Islet precursor cell (in vitro differentiated cells): ENCODE measurements at places on chromosomes 12 and 14.

DNA sequence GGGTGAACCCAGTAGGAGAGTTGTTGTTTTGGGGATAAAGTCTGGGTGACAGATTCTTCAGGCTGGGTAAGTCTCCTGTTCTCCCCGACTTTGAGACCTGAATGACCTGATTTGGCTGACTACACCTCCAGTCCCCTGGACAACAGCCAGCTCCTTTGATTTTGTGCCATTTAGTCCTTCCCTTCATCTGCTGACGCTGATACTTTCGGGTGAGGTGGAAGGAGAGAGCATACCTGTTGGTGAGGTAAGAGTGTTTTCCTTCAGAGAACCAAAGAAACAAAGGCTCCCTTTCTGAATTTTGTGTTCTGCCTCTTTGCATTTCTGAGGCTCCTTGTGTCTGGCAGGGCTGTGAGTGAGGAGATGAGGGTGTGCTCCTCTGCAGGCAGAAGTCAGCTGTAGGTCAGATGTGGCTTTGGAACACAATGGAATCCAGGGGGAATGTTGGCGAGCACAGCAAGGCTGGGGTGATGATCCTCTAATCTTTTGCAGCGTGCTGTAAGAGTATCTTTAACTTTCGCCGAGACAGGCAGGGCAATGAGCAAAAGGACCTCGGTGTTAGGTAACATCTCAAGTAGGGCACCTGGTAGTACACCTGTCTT, 12.1 kb downstream of the ETV6 start:
- DNase-seq: peak; percentile 71

DNA sequence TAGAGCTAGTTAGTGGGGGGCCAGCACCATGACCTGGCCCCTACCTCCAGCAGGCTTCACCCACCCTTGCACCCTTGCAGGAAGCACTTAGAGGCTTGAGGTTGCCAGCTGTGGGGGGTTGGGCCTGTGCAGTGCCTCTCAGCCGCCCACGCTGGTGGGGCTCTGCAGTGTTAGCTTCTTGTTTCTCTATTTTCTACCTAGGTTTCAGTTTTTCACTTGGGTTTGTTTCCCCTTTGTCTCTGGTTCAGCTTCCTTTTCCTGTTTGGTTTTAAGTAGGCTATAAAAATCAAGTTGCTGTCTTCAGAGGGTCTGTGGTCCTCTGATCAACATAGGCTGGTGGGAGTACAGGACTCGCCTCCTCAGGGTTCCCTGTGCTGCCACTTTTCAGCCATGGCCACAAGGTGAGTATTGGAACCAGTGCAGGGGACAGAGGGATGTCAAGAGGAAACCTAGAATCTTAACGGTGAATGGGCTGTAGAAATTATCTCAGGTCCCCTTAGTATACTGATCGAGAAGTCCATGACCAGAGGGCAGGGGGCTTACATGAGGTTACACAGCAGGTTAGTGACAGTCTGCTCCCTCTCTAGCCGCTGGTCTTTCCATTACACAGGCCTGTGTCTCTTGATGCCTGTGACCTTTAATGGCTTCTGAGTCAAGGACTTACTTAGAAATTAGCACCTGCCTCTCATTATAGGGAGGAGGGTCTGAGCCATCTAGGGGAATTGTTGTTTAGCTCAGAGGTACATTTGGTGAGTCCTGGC, at the start of gene EVL:
Gene EVL, plus strand, starts transcription at position 312 of the 761 bp plus-strand sequence. Its CDS starts 79 bp downstream, at position 391.
- no peak for DNase-seq

- DNase-seq: peak; percentile 75
Measured at GRCh38 chr12:94099632-94100031, 48.7 kb upstream of the PLXNC1 start.

GRCh38 chr12:46480316-46480715, 107.7 kb upstream of the SLC38A2 start:
- DNase-seq: no peak

DNA sequence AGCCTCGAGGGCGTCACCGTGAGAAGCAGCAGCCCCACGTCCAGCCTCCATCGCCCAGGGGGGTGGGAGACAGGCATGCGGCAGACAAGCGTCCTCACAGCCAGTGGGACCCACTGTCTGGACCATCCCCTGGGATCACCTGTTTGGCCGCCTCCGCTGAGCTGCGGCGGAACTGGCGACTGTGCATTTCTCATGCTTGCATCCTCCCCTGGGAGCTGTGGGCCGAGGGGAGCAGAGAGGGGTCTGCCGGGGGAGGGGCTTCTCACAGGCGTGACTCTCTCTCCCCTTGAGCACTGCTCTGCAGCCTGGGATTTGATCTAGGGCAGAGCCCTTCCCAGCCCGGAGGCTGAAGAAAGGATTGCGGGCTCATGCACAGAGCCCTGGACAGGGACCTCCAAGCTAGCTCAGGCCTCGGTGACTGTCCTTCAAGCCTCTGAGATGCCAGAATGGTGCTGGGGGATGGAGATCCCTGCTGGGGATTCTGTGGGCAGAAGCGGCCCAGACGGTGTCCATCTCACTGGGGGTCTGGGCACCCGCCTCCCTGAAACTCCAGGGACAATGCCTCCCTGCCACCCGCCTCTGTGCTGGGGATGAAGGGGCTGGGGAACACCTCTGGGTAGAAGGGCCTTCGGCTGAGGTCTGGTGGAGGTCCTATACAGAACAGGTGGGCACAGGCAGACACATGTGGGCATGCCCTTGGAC, 61.1 kb downstream of the PRIMA1 start:
- no peak for DNase-seq

DNA sequence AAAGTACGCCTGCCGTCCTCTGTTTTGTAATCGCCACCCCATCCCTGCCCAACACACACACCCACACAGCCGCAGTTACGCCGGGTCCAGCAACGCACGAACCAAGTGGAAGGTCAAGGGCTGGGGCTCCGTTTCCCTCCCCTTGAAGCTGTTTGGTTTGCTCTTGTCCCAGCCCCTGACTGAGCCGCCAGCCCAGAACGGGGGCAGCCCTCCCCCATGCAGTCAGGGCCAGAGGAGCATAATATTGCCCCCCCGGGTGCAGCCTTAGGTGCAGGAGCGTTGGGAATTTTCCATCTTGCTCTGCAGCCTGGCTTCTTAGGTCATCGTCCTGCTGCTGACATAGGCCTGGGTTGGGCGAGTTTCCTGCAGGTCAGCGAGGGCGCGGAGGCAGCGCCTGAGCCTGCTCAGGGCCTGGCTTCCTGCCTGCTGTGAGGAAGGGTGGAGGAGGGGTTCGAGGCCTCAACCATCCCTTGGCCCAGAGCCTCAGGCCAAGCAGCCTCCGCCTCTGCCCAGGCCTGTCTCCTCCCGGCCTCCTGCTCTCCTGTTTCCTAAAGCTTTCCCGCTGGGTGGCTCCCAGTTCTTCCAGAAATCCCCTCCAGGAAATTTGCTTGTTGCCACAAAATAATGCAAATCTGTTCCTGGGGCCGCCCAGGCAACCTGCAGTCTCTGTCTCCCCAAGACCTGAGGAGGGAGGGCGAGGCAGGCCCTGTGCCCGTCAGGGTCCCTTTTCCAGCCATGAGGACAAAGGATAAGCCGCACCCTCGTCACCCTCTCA, 44.5 kb downstream of the PSMA6 start:
- DNase-seq: peak; percentile 97
